ENCODE measurements at places on chromosomes 3 and 15.

- DNase-seq = peak; percentile 42
These were observed 378.2 kb upstream of the AZI2 start for GRCh38 chr3:28726840-28727239.

DNA sequence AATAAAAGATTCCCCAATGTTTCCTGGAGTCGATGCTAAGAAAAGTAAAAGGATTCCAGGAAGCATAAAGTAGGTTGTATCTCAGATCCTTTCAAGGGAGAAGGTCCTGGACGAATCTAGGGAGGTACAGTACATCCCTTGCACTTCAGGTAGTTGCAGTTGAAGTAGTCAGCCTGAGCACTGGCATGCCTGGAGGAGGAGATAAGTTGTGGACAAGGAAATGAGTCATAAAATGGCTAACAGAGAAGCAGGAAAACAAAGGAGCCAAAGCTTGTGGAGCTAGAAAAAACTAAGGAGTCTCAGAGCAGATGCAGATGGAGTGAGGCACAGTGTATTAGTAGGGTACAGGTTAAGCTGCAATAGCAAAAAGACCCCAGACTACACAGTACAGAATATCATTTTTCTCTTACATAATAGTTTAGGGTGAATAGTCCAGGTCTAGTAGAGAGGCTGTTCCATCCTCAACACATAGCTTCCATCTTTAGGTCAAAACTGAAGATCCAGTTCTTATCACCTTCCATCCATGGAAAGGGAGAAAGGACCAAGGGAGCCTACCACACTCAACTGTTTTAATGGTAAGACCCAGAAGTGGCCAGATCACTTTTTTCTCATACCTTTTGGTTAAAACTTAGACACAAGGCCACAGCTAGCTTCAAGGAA is 41.3 kb downstream of the COL6A5 start:
- DNase-seq = no peak

GRCh38 chr3:4376499-4376898 is 73.3 kb downstream of the SETMAR start:
- no peak for DNase-seq

DNA sequence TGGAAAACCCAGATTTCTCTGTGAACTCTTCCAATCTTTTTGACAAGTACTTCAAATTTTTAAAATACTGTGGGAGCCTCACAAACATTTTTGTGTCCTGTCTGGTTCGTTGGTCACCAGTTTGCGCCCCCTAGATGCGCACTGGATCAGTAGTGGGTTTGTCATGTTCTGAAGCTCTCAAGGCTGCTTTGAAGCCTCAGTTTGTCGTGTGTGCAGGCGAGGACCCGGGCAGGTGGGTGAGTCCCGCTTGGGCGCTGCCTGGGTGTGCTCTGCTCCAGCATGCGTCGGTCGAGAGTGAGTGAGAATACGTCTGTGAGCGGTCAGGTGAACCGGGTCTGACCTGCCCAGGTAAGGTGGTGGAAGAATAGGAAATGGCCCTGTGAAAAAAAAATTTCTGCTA is 17.3 kb upstream of the AEN start:
- DNase-seq = no peak

- no peak for DNase-seq
These were observed 408.2 kb upstream of the RASGRP1 start for GRCh38 chr15:38972831-38973230.

DNA sequence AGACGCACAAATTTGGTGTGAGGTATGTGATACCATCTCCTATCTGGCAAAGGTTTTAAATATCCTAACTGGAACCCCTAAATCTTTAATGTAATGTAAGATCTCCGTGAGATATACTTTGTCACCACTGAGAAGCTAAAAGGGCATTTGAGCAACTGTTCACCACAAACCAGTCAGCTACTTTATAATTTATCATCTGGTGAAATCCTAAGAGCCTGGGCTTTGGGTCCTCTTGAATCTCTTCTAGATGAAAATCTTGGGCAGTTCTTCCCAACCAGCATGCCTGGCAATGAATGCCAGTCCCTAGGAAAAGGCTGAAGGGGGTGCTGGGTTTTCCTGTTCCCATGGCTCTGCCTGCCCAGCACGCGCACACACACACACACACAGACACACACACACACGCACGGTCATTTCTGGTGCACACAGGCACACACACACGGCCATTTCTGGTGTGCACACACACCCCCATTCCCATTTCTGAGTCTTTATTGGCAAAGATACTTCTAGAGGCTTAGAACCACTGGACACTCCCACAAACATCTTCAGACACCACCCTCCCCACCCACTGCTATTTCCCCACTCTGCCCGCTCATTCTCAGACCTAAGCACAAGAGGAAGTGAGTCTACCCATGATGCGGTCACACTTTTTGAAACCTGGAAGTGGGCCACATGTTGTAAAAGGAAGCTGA is 72.6 kb downstream of the MYO1E start:
- DNase-seq = peak; percentile 89

DNA sequence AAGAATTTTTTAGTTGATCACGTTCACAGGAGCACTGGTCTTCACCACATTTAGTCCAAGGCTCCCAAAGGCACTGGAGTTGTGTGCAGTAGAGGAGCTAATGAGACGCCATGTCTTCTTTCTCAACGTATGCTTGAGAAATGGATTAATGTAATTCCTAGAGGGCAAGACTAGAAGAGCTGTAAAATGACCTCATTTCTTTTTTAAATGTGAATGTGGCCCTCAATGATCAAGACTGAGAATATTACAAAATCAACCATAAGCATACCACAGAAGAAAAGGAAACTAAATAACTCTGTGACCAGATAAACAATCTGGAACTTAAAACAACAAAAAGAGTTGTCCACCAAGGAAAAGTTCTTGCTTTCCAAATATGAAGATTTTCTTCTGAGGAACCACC is 112.1 kb upstream of the THBS1 start:
- no peak for DNase-seq

DNA sequence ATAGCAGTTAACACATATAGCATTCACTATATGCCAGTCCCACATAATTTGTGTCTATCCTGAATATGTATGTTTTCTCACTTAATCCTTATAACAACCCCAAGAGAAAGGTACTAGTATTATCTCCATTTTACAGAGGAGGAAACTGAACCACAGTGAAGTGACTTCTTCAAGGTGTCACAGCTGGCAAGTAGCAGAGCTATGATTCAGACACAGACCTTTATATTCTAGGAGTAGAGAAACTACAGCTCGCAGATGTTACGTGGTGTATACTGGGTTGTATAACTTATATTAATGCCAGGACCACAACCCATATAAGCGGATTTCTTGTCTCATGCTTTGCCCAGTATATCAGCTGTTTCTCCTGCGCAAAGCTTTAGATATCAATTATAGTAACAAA is 29.5 kb upstream of the ICE2 start:
- DNase-seq = no peak

- DNase-seq = no peak
These were observed 105.4 kb downstream of the CACNA1D start for GRCh38 chr3:53599771-53600170.

DNA sequence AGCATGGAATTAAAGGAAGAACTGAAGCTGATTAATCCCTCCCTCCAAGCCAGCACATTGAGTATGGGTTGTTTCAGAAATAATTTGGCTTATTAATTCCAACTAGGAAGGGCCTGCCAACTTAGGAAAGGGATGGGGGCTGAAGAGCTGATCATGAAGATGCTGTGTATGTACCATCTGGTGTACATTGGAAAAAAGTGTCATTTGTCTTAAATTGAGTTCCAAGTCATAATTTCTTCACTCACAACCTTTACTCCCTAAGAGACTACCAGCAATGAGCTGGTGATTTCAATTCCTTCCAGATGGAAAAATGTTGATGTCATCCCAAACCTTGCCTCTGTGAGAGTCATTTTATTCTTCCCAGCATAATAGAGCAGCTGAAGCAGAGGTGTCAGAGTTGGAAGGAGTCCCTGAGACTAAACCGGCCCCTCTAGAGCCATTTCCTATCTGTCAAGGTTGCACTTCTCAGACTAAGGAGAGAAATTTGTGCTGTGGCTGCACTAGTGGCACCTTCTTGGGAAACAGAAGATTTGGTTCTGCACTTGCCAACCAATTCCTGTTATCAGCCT is 79.4 kb downstream of the GTPBP8 start:
- no peak for DNase-seq

GRCh38 chr15:74988007-74988800 is 7.2 kb upstream of the SCAMP5 start:
- DNase-seq = peak; percentile 51

DNA sequence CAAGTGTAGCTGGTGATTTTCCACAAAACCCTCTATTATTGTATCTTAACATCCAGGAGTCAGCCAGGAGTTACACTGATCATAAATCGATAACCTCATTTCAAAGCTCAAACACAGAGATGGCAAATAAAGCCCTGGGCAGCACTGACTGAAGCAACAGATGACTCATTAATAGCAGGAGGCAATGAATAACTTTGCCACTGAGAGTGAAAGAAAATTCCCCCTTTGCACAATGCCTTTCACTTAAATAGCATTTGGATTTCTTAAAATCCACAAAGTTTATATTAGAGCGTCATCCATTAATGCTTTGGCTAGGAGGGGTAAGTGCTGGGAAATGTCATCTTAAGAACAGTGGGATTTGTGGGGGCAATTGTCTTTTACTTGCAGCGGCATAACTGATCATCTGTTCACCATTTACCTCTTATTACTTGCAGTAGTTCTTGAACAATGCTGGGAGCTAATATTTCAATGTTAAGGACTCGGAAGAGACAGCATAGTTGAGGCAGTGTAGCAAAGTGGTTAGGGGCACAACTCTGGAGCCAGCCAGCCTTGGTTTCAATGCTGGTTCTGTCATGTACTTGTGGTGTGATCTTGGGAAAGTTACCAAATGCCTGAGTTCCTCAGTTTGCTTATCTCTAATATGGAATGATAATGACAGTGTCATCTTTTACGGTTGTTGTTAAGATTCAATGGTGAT is 630.4 kb upstream of the TBL1XR1 start:
- DNase-seq = no peak

GRCh38 chr3:144544871-144545270 is 573.2 kb downstream of the DIPK2A start:
- DNase-seq = no peak

- DNase-seq = no peak
These were observed 20.3 kb downstream of the LRCH3 start for GRCh38 chr3:197811343-197811742.

DNA sequence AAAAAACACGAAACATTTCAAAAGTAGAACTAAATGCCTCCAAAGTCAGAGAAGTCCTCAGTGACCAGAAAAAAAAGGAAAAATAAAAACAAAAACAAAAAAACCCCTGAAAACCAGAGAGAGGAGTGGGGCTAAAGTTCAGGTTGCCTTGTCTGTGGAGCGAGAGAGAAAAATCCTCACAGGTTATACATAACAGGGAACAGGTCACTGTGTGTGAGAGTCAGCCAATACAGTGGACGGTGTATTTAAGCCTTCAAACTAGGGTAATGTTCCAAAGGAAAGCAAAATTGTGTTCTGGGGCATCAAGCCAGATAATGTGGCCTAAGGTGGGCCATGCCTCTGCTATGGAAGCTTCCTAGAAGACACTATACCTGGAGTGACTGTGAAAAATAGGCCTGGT is 216.1 kb upstream of the SUCLG2 start:
- no peak for DNase-seq

GRCh38 chr3:61354604-61355003 is 103.4 kb upstream of the FHIT start:
- no peak for DNase-seq

DNA sequence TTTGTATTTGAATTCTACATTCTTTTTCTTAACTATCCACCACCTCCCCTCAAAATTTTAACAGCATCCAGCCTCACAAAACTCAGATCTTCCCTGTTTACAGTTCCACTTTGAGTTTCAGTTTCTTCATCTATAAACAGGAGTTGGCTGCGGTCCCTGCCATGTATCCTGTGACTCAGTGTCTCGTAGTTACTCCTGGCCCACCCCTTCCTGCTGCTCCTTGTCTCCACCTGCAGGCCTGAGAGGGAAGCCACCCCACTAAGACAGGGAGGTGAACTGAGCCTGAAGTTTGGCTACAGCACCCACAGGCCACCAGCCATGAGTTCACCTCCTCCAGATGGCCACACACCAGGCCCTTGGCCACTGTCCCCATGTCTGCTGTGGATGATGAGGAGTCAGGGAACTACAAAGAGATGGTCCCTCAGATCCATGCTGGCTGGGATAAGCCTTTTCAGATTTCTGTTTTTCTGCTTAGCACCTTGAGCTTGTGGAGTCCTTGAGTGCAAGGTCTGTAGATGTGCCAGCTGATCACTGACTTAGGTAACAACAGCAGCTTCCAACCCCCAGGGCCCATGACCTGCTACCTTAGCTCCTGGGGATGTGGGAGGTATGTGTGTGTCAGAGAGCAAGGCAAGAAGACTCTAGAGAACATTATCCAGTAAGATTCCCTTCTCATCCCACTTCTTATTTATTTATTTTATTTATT is 37.5 kb downstream of the CD86 start:
- peak; percentile 91 for DNase-seq

- no peak for DNase-seq
These were observed 71.3 kb upstream of the SLCO3A1 start for GRCh38 chr15:91782221-91782620.

DNA sequence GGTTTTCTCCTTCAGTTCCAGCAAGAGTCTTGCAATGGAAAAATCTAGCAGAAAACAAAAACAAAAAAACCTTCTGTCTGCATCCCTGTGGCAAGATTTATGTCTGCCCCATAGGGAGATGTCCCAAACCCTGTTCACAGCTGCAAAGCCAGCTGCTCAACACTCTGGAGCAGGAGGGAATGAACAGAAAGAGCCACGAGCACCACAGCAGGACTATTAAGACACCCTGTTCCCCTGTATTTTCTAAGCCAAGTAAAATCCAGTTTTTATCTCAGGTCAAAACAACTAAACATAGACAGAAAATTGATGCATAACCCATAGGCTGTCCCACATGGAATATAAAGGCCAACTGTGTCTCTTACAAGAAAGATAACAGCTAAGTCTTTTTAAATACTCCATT is 357.9 kb downstream of the LSAMP start:
- DNase-seq = no peak

GRCh38 chr3:53795176-53795575 is 51.0 kb downstream of the CHDH start:
- no peak for DNase-seq

- DNase-seq = no peak
These were observed 21.4 kb upstream of the MCF2L2 start for GRCh38 chr3:183449791-183450190.

DNA sequence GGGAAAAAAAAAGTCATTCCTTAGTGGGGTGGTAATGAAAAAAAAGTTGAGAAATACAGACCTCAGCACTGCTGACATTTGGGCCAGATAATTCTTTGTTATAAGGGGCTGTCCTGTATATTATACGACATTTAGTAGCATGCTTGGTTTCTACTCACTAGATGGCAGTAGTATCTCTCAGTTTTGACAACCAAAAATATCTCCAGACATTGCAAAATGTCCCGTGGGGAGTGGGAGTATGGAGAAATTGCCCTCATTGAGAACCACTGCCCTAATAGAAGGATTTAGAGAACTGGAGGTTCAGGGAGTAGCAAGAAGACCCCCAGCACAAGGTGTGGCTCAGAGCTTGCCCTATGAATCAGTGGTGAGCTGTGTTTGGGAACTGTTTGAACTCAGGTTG is 28.6 kb upstream of the TEX264 start:
- DNase-seq = peak; percentile 8

DNA sequence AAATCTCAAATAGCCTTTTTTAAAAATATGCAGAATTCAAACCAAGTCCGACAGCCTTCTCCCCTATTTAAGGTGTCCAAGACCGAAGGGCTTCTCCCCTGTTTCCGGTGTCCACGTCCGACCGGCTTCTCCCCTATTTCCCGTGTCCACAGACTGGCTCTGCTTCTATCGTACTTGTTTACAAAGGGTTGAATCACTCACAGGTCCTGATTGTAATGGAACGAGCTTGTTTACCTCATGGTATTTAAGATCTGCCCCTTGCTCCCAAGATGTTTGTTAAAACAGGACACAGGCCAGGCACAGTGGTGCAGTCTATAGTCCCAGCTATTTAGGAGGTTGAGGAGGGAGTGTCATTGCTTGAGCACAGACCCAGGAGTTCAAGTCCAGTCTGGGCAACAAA is 90.4 kb upstream of the ROBO2 start:
- DNase-seq = no peak
